Stimulated activated CD8-positive, alpha-beta memory T cell treated with anti-CD3 and anti-CD28 coated beads, Interleukin-4, amount 100 ng/mL, for 1 hour (primary cell): ENCODE measurements at places on chromosomes 3 and 15.

DNA sequence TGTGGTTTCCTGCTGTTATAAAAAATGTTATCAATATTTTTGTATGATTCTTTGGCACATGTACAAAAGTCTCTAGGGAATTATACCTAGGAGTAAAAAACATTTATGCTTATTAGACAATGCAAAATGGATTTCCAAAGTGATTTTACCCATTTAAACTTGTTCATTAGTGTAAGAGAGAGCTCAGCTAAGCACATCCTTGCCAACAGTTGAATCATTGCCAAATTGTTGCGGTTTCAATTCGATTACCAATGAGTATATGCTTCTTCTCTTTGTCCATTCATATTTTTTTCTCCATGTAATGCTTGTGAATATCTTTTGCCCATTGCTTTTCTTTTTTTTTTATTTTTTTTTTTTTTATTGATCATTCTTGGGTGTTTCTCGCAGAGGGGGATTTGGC is 17.2 kb downstream of the CASR start:
- DNase-seq = no peak

GRCh38 chr15:90765966-90766365 is 48.8 kb downstream of the BLM start:
- no peak for DNase-seq

- peak; percentile 31 for DNase-seq
These were observed 55.8 kb downstream of the ZNF621 start for GRCh38 chr3:40580494-40581091.

DNA sequence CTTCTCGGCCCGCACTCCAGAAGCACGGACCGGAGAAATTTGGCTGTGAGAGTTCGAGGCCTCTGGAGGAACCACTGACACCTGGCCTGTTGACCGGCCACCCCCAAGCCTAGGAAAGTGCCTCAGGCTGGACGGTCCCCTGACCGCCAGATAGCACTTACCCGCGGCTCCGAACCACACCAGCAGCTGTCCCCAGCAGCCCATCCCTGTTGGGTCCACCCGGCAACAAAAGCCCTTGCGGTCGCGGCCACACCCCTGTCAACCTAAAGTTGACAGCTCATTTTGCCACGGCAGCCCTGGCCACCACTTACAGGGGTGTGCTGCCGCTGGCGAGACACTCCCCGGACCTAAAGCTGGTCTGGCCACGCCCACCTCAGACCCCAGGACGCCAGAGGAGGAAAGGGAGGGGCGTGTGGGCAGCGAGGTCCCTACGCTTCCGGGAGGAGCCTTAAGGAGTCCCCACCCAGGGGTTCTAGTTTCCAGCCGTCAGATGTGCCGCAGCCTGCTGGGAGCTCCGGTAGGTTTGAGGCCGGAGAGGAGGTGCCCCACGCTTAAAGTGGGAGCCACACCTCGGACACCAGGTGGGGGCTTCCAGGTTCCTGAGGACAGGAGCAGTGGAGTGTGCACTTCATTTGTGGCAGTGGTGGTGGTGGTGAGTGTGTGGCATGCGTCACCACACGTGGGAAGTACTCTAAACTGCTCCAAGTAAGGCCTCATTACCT is at the start of gene LTK:
TSS of gene LTK (minus strand) at position 322 of the 722 bp plus-strand sequence. CDS start at position 204, 118 bp downstream.
- DNase-seq = no peak

- no peak for DNase-seq
These were observed 654.2 kb downstream of the NTRK3 start for GRCh38 chr15:87602371-87602770.

GRCh38 chr3:134370611-134371531 is 3.4 kb downstream of the AMOTL2 start:
- no peak for DNase-seq

- DNase-seq = no peak
These were observed 8.7 kb downstream of the HACD2 start for GRCh38 chr3:123576122-123576521.

DNA sequence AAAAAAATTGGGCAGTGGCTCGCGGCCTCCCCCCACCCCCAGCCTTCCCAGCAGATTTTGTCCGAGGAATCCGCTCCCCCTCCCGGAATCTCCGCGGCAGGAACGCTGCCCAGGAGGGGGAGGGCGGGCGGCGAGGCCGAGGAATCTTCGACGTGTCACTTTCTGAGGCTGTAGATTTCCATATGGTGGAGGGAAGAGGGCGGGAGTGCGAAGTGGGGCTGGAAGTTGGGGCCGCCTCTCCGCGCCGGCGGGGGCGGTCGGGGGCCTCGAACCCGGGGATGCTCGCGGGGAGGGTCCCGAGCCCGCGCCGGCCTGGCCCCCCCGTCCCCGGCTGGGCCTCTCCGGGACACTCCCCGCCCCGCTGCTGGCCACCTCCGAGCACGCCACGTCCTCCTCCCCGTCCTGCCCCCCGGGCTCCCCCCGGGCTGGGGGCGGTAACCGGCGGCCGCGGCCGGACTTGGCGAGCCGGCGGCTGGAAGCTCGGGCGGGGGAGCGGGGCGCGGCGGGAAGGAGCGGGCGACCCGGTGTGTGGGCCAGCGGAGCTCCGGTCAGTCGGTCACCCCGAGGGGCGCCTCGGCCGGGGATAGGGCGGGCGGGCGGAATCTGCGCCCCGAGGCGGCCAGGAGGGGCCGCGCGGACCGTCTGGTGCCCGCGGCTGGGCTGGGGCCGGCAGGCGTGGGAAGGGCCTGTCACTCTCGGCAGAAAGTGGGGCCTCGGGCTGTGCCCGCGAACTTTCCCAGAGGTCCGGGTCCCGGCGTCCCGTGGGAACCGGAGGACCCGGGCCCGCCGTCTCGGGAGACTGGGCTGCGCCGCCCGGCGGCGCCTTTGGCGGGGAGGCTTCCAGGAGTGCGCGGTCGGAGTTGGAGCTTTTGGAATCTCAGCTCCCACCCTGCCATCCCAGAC is 951 bp downstream of the FNDC3B start:
- DNase-seq = no peak

DNA sequence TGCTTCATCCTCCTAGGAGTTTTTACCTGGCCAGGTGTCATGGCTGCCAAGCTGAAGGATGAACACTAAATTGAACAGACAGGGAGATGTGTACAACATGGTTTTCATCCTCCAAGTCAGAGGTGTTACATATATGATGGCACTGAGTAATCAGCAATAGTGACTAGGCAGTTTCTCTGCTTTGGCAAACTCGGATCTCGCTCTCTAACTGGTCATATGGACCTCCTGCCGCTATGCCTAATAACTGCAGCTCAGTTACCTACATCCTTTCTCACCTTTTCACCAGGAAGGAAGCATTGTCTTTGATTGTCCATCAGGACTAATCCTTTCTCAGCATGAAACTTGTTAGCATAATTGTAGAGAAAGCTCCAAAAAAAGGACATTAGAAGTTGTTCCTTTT is 175.9 kb upstream of the PLSCR5 start:
- DNase-seq = no peak
